Activated naive CD4-positive, alpha-beta T cell treated with anti-CD3 and anti-CD28 coated beads for 36 hours (primary cell): ENCODE measurements at places on chromosomes 12 and 14. TPM values are rescaled to one million over a fixed set of nuclear protein-coding genes. Genes with fewer than 3 reads are reported as not detected.

The SYNE3 gene
- total RNA-seq = 22.8 TPM

The LPAR5 gene
- 1.7 TPM for total RNA-seq

The ITGB7 gene
- 32.5 TPM for total RNA-seq

The ADAM20 gene
- 0.43 TPM for total RNA-seq

The OR6C2 gene
- total RNA-seq = not detected

The NID2 gene
- not detected for total RNA-seq

The GSC gene
- not detected for total RNA-seq

The TMEM117 gene
- total RNA-seq = 2.1 TPM

The EFS gene
- not detected for total RNA-seq

The SMIM41 gene
- not detected for total RNA-seq

The PARPBP gene
- total RNA-seq = 29.5 TPM

The ADCY6 gene
- 0.05 TPM for total RNA-seq

The MANSC4 gene
- total RNA-seq = not detected

The ADAM21 gene
- 0.21 TPM for total RNA-seq

The COX8C gene
- 0.43 TPM for total RNA-seq

The CSRP2 gene
- total RNA-seq = 0.62 TPM

The MYL2 gene
- not detected for total RNA-seq

The HOXC12 gene
- not detected for total RNA-seq

The NELL2 gene
- total RNA-seq = 61.9 TPM
